ENCODE measurements at places on chromosomes 1 and 21.

DNA sequence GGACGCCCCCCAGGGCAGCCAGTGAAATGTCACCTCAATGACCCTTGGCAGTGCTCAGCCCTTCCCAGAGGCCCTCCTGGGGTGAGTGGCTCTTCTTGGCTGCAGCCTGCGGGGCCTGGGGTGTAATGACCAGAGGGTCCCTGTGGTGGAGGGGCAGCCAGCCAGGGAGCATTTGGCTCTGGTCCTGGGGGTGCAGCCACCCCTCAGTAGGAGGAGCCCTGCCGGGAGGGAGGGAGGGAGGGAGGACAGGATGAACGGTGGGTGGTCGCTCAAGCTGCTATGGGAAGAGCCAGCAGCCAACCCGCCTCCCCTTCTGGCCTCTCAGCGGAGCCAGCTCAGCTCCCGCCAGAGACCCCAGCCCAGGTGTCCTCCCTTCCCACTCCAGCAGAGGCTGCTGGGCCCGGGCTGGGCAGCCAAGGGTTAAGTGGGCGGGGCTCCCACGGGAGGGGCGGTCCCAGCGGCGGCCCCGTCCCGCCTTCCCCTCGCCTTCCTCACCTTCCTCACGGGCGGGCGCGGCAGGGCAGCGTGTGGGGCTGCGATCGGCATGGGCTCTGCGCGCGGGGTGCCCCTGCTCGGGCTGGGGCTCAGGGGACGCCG is 9.0 kb upstream of the PLCH2 start:
- DNase-seq, result no peak

GRCh38 chr1:21779613-21780521 is 3.1 kb downstream of the USP48 start:
- no peak for DNase-seq

- DNase-seq, result no peak
These were observed 16.1 kb upstream of the RCAN3 start for GRCh38 chr1:24486331-24487065.

DNA sequence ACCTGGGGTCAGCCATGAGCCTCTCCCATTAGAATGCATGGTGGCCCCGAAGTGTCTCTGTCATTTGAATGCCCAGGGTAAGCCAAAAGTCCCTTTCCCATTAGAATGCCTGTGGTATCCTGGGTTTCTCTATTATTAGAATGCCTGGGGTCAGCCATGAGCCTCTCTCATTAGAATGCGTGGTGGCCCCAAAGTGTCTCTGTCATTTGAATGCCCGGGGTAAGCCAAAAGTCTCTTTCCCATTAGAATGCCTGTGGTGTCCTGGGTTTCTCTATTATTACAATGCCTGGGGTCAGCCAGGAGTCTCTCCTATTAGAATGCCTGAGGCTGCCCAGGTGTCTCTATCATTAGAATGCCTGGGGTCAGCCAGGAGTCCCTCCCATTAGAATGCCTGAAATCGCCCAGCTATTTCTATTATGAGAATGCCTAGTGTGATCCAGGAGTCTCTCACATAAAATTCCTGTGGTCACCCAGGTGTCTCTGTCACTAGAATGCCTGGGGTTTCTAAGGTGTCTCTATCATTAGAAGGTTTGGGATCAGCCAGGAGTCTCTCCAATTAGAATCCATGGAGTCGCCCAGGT is 65.5 kb downstream of the RNF187 start:
- no peak for DNase-seq
